Stimulated activated CD8-positive, alpha-beta memory T cell treated with anti-CD3 and anti-CD28 coated beads, Interleukin-2, amount 100 ng/mL, for 1 hour (primary cell): ENCODE measurements at places on chromosomes 2 and 18.

DNA sequence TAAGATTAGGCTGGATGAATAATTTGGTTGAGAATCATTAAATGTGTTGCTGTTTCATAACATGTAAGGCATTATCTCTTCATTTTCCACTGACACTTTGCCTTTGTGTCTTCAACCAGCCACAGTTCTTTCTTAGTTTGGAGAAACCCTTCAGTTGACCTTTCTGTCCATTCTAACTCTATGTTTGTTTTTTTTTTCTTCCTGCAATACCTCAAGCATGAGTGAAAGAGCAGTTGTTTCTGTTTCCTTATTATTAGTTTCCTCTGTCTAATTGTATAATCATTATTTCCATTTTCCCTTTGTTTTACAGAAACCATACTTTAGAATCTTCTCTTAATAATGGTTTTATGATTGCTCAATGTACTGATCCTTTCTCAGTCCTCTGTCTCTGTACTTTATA lies 25.6 kb downstream of the HADHB start:
- DNase-seq: no peak

GRCh38 chr18:5851998-5852397 lies 43.3 kb downstream of the TMEM200C start:
- no peak for DNase-seq

GRCh38 chr2:30956995-30957394 lies 149.7 kb upstream of the CAPN13 start:
- DNase-seq: no peak

DNA sequence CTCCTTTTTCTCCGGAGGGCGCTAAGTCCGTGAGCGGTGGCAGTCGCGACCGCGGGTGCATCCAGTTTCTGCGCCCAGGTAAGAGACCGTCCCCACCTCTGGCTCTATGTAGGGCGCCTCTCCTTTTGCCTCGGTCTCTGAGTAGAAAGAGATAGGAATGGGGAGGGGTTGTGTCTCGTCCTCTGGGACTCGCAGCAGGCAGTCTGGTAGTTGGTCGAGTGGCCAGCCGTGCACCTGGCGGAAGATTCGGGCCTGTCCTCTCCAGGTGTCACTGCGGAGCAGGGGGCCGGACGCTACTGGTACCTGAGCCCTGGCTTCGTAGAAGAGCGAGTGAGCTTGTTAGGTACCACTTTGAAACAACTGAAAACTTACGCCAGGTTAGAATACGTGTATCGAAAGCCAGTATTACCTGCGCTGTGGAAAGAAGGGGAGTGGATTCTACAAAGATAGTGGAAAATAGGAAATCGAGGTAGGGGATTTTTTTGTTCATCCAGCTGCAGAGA lies 403 bp downstream of the MAP2 start:
- no peak for DNase-seq

- DNase-seq: no peak
Measured at GRCh38 chr18:58993260-58993659, 128.6 kb downstream of the ZNF532 start.
